ENCODE measurements at places on chromosomes 4 and X. TPM values are rescaled to one million over a fixed set of nuclear protein-coding genes. Genes with fewer than 3 reads are reported as not detected.

The SYTL4 gene
- 1.8 TPM for total RNA-seq

- DNase-seq: no peak
These were observed 129.8 kb downstream of the ATXN3L start for GRCh38 chrX:13190051-13190450.

DNA sequence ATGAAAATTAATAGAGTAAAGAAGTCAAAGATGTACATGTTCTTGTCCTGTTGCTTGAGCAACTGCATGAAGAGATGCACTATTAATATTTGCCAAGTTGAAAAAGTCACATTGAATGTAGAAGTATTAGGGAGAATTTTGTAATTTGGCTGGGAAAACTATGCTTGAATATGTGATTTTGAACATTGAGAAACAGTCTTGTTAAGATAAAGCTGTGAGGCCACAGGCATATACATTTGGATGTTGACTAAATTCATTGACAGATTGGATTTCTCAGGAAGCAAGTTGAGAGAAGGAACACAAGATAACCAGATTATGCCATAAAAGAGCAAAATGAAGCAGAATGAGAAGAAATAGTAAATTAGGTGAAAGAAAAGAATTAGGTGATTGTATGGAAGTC, 1777.5 kb upstream of the PCDH7 start:
- DNase-seq: no peak

GRCh38 chrX:56765811-56766553, 36.9 kb downstream of the NBDY start:
- DNase-seq: no peak

The HEPH gene
- 92.4 TPM for total RNA-seq

The PASD1 gene
- total RNA-seq: not detected

GRCh38 chr4:48742412-48742811, 37.7 kb downstream of the FRYL start:
- DNase-seq: no peak

GRCh38 chr4:153560908-153561307, 94.7 kb downstream of the TMEM131L start:
- no peak for DNase-seq

DNA sequence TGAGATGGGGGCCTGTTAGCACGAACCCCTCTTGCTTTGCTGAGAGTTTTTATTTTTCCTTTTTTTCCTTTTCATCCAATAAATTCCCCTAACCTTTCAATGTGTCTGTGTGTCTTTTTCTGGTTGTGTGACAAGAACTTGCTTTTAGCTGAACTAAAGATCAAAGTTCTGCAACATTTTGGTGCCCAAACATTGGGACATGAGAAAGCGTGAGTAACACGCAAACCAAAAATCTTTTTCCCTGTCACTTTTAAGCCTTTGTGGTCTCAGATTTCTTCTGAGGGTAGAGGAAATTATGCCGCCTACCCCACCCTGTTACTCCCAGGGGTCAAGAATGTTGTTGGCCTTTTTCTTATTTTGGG, 141.8 kb upstream of the CPXCR1 start:
- no peak for DNase-seq

DNA sequence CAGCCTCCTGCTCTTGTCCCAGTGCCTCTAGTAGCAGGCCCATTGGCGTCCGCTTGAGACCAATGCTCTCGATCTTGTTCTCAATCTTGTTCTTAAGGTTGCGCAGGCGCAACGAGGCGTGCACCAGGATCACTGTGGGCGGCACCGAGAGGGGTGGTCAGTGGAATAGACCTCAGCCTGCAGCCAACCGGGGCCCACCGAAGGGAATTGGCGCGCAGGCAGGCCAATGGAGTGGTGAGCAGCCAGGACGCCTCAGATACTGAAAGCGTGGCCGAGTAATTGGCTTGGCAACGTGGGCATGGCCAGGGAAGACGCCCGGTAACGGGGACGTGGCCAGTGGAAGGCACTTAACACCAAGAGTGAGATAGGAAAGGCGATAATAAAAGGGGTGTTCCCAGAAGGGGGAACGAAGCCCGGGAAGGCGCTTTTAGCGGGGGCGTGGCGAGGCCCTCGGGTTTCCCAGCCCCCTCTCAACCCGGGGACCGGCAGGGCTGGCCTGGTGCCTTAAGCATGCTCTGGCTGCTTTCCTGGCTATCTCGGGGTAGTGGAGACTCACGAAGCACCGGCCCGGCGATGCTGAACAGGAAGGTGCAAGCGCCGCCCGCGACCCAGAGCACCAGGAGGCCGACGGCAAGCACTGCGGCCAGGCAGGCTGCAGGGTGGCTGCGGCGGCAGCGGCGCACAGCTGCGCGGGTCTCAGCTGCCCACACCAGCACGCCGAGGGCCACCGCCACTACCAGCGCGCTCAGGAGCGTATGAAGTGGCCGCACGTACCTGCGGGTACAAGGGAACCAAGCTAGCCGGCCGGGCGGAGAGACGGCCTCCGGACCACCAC, 1.7 kb downstream of the PRAF2 start:
- DNase-seq: no peak

The FGFBP1 gene
- total RNA-seq: not detected

DNA sequence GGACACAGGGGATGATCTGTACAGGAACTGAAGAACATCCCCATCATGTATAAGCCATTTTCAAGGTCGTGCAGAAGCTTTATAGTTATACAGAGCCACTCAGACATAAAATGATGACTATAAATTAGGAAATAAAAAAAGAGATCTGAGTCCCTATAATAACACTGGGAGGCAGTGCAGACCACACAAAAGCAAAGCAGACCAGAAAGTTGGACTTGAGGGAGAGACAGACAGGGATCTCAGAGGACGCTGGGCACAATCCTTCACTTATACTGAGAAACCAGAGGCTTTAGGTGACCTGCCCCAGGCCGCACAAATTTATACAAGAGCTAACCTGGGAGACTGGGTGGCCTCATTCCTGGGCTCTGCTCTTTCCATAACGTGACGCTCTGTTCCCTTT, 70.5 kb downstream of the HADH start:
- DNase-seq: no peak

DNA sequence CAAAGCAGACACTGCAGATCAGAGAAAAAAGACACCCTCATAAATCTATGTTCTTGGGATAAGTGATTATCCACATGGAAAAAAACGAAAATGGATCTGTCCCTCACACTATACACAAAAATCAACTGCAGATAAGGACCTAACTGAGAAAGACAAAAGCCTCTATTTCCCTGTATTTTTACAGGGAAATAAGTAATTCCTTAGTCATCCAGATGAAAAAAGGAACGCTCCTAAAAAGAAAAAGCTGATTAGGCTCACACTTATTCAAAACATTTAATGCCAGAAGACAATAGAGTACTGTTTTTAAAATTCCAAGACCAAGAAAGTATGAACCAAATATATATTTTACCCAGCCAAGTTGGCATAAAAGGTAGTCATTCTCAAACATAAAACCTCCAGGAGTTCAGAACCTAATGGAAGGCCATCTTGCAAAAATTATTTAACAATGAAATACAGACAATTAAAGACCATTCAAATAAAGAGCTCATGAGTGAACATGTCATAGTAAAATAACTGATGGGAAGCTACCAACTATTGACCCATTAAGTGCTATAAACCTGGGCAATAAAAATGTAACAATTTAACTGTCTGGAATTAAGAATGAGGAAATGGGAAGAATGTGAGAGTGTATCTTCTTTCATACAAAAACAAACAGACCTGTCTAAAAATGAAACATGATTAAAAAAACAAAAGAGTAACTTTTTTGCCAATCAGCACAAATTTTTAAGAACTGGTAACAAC, 20.4 kb downstream of the PAPSS1 start:
- no peak for DNase-seq

The SYNPO2 gene
- 2.2 TPM for total RNA-seq

The SCRG1 gene
- not detected for total RNA-seq

- no peak for DNase-seq
These were observed 5.5 kb upstream of the TRIM75 start for GRCh38 chr4:165048170-165048569.

DNA sequence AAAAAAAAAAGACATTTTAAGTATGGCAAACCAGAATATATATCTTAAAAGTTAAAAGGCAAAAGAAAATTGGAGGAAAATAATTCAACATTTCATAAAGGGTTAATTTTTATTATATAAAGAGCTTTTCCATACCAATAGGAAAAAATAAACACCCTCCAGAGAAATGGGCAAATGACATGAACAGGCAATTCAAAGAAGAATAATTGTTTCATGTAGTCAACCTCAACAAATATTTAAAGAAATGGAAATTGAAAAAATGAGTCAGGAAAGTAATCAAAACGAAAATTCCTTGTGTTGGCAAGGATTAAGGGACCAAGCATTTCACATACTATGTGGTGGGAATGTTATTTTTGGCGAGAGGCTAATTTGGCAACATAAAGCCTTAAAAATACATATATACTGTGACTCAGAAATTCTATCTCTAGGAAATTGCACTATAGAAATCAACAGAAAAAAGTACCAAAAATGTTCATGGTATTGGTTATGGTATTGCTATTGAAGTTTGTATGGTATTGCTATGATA, 87.6 kb downstream of the HAUS3 start:
- DNase-seq: no peak

DNA sequence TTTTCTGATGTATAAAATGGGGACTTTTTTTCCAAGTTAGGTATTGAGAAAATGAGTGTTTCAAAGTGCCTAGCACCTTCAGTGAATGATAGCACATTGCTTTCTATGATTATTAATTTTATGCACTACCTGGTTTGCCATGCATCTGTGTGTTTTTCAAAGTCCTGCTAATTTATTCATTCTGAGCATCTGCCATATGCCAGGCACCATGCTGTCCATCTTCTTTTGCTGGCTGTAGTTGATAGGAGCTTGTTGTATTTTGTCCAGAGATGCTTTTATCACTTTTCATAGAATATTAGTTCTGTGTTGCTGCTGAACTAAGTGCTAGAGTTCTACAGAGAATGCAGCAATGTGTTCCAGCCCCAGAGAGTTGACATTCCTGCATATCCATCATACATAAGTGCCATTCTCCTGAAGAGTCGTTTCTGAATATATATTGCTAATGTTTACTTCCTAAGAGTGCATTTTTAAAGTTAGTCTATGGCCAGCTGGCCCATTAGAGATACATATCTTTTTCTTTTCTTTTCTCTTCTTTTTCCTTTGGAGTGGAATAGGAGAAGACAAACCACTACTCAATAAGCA, 49.0 kb upstream of the CLNK start:
- no peak for DNase-seq

The COQ2 gene
- total RNA-seq: 19.2 TPM

GRCh38 chrX:15033917-15034316, 160.7 kb downstream of the MOSPD2 start:
- no peak for DNase-seq

DNA sequence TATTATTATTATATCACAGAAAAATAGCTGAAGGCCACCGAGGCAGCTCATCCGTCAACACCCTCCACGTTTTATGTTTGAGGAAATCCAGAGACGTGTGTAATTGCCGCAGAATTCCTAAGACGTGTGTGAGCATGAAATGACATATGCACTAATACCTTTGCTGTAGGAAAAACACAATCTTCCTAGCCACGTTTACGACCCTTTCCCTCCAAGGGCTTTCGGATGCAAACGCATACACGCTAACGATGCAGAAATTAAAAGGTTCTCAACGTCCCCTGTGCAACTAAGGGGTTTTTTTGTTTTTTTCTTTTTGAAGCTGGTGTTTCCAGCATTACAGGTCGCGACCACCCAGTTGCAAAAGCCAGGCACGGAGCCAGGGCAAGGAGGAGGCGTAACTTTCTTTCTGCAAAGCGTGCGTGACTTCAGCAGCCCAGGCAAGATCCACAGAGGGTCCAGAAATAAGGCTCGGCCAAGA, 33.8 kb downstream of the CRLF2 start:
- DNase-seq: no peak

The ARHGEF38 gene
- 1.6 TPM for total RNA-seq

The GYPE gene
- not detected for total RNA-seq

The FGFR3 gene
- 185 TPM for total RNA-seq

GRCh38 chr4:33407496-33407895, 2687.3 kb downstream of the PCDH7 start:
- no peak for DNase-seq

DNA sequence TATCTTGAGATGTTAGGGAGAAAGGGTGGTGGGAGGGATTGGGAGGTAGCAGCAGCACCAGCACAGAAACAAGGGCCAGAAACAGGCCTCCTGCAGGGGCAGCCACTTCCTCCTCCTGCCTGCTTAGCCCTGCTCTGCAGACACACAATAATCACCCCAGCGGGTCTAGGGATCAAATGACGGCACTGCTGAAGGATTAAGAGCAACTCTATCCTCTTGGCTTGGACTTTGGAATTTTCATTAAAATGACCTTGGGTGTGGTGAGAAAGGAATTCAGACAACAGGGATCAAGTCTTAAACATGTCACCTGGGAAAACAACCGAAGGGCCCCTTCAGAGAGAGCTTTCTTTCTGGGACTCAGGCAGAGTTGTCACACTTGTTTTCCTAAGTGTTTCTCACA, 353.4 kb downstream of the SPRY1 start:
- no peak for DNase-seq

DNA sequence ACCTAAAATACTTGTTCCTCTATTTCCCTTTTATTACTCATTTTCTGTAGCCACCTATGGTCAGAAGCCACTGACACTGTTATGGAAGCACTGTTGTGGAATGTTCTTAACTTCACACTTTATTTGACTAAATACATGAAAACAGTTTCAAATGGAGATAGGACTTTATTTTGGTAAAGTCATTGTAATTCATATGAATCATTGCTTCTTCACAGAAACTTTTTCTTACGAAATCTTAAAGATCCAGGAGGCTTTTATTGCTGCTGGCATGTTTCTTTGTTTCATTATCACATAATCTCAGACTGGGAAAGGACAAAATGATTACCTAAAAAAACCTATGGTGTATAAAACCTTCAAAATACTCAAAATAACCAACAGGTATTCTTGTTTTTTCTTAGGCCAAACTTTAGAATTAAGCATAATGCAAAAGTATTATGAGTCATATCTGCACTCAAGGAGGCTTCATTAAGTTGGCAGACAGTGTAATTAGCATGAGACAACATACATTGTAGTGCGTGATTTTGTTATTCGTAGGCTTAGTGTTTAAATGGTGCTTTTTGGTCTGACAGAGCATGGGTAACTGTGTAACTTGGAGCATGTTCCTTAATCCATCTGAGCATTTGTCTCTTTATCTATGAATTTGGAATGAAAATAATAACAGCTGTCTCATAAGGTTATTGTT, 58.0 kb downstream of the SH3BGRL start:
- no peak for DNase-seq

- no peak for DNase-seq
These were observed 4.5 kb downstream of the DCHS2 start for GRCh38 chr4:154487145-154487544.

GRCh38 chr4:2981256-2981819, 18.0 kb downstream of the GRK4 start:
- no peak for DNase-seq
